ENCODE measurements at places on chromosomes 4 and X. TPM values are rescaled to one million over a fixed set of nuclear protein-coding genes. Genes with fewer than 3 reads are reported as not detected.

DNA sequence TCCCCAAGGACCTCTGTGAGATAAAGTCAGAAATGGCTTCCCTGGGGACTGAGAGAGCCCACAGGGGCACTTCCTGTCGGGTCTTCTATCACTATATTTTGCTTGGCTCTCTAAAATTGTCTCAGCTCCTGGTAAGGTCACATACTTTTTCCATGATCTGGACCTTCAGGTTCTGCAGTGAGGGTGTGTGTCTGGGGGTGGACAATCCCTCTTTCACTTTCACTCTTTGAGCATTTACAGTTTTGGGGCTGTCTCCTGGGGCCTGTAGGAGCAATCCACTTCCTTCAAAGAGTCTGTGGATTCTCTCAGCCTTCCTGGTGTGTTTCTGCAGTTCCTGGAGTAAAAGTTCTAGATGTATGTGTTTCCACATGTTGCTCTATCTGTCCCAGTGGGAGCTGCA is 335.7 kb downstream of the FSTL5 start:
- DNase-seq: no peak

GRCh38 chr4:71841336-71841735 is 57.5 kb upstream of the GC start:
- DNase-seq: no peak

GRCh38 chr4:108646706-108647105 is 3.7 kb upstream of the OSTC start:
- no peak for DNase-seq

LUZP4 gene
- not detected for polyA plus RNA-seq

GRCh38 chr4:102036016-102036415 is 245.5 kb downstream of the BANK1 start:
- no peak for DNase-seq

SEC24B gene
- polyA plus RNA-seq: 45.8 TPM

GRCh38 chrX:28039258-28039657 is 58.0 kb upstream of the DCAF8L1 start:
- DNase-seq: no peak

DNA sequence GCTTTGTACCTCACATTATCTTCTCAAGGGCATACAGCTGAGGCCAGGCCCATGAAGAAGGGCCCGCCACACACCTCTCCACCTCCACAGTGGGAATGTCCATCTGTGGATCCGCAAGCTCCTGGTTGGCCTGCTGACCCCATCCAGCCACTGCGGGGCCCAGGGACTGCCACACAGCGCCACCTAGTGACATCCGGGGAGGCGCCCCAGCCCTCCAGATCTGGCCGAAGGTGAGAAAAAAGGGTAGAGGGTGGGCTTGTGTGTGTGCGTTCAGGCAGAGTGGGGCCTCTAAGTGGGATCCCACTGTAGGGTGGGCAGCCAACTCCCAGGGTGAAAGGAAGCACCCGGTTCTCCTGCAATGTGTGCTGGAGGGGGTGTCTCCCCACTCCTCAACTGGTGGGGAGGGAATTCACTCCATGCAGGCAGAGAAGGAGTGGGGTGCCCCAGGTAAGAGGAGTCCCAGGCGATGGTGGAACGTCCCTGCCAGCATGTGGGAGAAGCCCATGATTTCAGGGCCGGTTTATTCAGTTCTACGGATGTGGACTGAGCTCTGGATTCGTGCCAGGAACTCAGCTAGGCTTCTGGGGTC is 117.3 kb downstream of the ENPP6 start:
- no peak for DNase-seq

FAT1 gene
- 84.3 TPM for polyA plus RNA-seq

Data from left renal pelvis (tissue), 4 donors.